A549 treated with Mapracorat at 1 μM for 4 hours (cell line): ENCODE measurements at places on chromosomes 11 and 22. TPM values are rescaled to one million over a fixed set of nuclear protein-coding genes. Genes with fewer than 3 reads are reported as not detected.

Gene UVRAG
- total RNA-seq, result 10.1 to 12.4 TPM (median 10.4 TPM) in 5 replicates

Gene OR4X2
- total RNA-seq, result not detected in 5 replicates

Gene NRGN
- total RNA-seq, result 6.4 to 10.9 TPM (median 9.7 TPM) in 5 replicates

Gene OR4A16
- not detected in 5 replicates for total RNA-seq

Gene DBX1
- total RNA-seq, result not detected in 5 replicates

Gene TRIM48
- total RNA-seq, result not detected in 5 replicates

Gene C11orf87
- total RNA-seq, result 0.04 TPM in 1 of 5 replicates, not detected in the others
